Heart left ventricle (tissue), 16 donors: ENCODE measurements at places on chromosomes 7 and 10.

- no peak for DNase-seq
Observed at GRCh38 chr7:137953665-137954470, 48.0 kb downstream of the CREB3L2 start.

GRCh38 chr7:42351316-42351935 is 114.4 kb upstream of the GLI3 start:
- DNase-seq, result no peak

DNA sequence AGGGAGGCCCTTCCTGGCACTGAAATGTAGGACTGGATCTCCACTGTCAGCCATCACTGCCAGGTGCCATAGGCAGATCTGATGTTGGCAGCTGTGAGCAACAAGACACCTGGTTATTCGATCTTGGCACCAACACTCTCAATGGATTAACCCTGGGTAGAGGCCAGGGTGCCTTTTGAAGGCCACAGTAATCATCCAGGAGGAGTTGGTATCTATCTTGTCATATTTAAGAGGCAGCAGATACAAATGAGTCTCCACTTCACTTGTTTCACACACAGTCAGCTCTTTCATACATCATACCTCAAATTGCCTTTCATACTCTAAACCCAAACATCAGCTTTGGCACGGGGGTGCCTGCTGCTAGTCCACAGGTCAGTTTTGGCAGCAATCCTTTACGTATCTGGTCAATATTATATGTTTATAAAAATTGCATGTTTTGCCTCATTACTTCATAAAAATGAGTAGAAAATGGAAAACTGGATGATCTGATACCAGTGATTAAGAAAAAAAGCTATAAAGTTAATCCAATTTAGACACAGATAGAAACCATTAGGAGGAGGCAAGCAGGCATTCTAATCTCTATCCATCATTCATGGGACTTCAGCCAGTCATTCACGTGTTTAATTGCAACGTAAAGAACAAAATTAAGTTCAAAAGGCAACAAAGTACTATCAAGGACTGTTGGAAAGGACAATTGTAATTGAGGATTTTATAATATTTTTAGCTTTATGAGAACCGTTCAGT is 12.7 kb upstream of the CACUL1 start:
- no peak for DNase-seq

GRCh38 chr10:124059551-124059950 is 33.8 kb downstream of the CHST15 start:
- no peak for DNase-seq

- DNase-seq, result no peak
Observed at GRCh38 chr10:113027574-113028455, 77.8 kb downstream of the TCF7L2 start.

DNA sequence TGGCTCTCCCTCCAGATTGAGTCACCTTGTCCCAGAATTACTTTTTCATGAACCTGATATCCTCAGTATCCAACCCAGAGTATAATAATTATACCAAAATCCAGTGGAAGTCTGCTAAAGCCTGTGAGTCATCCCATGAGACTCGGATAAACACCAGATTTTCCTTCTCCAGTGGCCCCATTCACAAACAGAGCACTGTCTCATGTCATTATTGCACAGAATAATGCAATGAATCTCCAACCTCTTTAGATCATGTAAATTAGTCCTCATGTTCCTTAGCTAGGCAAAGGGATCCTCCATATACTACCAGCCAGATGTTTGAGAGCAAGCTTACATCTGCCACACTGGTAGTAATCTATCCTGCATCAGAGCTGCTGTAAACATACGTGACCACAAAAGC is 89.0 kb downstream of the AMPH start:
- no peak for DNase-seq

DNA sequence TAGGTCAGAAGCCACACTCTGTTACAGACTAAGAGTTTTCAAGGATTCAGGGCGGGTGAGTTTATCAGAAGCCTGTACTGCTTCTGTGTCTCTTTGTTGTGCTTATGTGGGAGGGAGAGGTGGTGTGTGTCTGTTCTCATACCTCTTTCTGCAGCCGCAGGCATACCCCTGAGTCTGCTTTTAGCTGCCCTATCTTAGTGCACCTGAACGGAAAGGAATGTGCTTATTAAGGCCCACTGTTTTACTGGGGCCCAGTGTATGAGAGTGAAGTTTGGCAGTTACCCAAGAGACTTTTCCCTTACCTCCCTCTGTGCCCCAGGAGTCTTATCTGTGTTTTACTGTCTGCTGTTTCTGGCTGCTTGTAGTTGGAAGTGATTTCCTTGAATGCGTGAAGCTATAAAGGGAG is 104.3 kb downstream of the TYW1 start:
- DNase-seq, result no peak

GRCh38 chr10:132096223-132096622 is 30.5 kb downstream of the JAKMIP3 start:
- no peak for DNase-seq

DNA sequence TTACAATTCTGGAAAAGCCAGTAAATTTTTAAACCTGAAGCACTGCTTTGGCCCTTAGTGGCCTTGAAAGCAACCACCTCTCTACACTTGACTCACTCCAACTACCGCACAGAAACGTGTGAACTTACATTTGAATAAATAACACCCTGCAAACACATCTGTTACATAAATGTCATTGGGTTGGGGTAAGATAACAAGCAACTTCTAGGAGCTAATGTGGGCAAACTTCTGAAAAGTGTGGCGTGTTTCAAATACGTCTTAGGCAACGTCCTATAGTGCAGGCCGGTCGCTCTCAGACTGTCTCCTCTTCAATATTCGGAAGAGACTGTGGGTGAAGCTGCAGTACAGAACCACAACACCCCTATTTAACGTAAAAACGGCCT is 474 bp downstream of the ORC5 start:
- no peak for DNase-seq

DNA sequence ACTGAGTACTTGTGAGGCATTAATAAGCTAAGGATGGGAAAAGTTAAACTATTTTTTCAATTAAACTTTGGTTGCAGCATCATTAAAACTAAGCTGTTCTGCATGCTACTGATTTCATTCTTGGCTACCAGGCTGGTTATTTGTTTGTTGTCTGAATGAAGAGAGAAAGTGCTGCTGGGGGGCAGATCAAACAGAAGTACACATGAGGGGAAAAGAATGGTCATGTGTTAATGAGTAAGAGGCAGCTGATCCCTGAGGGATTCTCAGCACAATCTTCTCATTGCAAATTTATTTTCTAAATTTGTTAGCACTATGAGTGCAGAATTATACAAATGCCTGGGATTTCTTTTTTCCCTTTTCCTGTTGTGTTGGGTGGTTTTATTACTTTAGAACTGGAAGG is 213.2 kb upstream of the HPS1 start:
- no peak for DNase-seq

GRCh38 chr10:127398971-127399365 is 150.1 kb upstream of the NPS start:
- no peak for DNase-seq

- DNase-seq, result no peak
Observed at GRCh38 chr7:7966141-7966734, 2.4 kb upstream of the GLCCI1 start.

DNA sequence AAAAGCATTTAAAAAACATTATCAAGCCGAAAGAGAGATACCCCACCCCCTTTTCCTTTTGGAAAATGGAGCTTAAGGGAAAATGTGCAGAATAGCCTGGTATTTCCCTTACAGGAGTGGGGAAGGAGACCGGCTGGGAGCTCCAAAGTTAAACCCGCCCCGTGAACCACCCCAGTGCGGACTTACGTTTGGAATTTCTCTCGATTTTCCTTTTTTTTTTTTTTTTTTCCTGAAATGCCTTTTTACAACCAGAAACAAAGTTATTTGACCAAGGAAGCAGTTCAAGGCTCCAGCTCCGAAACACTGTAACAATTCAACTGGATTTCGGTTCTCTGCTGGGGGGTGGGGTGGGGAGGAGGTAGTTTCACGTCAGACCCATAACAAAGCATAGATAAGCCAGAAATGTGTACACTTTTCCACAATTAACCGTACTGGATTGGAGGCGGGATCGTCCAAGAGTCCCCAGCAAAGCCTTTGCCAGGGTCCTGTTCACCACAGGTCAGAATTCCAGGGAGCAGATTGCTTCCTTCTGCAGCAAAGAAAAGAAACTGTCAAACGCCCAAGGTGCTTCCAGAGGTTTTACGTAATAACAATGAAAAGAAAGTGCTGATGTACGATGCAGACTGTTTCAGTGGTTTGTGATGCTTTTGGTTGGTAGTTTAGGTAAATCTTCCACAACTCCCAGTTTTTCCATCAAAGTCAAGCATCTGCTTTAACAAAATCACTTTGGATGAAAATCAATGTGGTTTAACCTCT is 6.7 kb downstream of the SKIDA1 start:
- no peak for DNase-seq

- no peak for DNase-seq
Observed at GRCh38 chr10:3737864-3738263, 47.1 kb downstream of the KLF6 start.

DNA sequence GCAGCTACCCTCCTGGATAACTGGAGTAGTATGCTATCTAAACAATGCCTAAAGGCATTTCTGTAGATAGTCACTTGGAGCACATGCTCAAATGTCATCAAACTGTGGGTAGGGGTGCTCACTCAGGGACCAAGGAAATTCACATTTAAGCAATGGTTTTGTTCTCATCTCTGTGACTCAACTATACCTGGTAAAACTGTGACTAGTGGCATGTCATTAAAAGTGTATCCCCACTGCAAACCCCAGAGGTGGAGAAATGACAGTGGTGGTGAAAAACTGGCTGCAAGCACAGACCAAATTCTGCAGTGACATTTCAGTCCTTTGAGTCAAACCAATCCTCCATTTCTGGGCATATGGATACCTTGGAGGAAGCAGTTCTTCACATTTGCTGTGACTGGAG is 134.2 kb upstream of the EFCAB10 start:
- DNase-seq, result no peak

DNA sequence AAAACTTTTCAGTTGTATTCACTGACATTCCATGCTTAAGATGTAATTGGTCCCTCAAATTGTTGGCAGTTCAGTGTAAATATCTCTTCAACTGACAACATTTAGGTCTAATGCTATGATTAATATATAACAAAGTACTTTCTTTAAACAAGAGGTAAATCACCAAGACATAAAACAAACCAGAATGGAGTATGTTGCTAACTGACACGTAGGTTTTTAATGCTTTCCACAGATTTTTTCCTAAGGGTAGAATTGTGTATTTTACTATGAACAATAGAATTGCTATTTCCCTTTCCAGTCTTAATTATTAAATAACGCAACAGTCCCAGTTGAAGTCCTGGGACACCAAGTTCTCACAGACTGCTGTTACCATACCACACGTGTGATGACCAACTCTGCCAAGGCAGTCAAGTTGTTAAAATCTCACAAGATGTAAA is 4.1 kb downstream of the JCAD start:
- DNase-seq, result no peak
